ENCODE measurements at places on chromosomes 16 and 17.

DNA sequence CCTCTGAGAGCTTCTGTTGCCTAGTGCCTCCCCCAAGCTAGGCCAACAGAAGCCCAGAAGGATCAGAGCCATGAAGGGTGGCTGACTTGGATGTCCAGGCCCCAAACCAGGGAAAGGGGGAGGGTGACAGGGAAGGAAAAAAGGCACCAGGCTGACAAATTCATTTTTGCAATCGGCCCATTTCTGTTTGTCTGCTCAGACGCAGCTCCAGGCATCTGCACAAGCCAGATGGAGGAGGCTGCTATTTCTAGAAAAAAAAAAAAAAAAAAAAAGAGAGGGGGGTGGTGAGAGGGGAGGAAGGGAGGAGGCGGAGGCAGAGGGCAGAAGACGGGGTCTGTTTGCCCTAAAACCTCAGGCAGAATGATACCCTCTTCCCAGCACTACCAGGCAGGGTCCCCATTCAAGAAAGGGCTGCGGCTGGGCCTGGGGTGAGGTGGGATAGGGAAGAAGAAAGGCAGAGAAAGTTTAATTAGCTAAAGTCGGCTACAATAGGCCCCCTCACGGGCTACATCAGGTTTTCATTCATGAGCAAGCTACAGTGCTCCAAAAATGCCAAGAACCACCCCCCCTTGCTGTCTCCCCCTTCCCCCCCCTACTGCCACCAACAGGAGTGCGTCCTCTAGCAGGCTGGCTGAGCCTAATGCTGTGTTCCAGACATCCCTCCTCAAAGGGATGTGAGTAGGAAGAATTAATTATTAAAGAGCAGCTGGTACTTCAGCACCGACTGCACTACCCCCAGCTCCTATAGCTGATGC is 2.4 kb downstream of the HDAC5 start:
- no peak for DNase-seq

DNA sequence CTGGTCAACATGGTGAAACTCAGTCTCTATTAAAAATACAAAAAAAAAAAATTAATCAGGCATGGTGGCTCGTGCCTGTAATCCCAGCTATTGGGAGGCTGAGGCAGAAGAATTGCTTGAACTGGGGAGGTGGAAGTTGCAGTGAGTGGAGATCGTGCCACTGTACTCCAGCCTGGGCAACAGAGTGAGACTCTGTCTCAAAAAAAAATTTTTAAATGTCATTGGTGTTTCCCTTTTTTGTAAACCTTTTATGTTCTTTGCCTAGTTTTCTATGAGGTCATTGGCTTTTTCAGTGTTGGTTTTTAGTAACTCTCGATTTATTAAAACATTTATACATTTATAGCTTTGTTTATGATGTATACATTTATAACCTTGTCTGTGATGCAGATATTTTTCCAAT is 18.2 kb downstream of the NLRC5 start:
- no peak for DNase-seq

DNA sequence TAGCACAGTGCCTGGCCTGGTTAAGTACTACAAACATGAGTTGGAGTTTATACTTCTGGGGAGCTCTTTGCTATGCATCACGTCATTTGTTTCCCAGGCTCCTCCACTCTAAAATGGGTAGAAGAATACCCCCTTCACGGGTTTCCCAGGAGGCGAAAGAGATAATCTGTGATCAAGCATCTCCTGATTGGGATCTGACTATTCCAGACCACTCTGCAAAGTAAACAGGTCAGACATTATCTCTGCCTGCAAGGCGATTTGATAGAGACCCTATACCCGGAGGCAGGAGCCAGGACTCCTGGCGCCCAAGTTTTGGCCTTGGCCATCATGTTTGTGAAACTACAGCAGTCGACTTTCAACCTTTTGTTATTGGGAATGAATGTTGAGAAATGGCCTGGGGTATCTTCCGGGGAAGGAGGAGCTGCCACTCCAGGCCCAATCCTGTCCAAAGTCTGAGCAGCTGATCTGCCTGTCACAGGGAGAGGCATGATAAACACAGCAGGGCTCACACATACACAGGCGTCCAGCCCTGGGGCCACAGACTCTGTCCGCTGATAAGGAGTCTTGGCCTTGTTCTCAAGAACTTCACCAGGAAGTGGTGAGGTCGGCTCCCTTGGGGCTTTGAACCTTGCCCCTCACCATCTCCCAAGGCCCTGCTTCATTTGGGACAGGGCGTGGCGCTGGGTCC is 199.9 kb downstream of the MAF start:
- DNase-seq = no peak

- DNase-seq = no peak
These were observed 4.6 kb upstream of the ICAM2 start for GRCh38 chr17:64024781-64025731.

GRCh38 chr16:1180549-1181403 is 27.9 kb downstream of the CACNA1H start:
- DNase-seq = no peak

DNA sequence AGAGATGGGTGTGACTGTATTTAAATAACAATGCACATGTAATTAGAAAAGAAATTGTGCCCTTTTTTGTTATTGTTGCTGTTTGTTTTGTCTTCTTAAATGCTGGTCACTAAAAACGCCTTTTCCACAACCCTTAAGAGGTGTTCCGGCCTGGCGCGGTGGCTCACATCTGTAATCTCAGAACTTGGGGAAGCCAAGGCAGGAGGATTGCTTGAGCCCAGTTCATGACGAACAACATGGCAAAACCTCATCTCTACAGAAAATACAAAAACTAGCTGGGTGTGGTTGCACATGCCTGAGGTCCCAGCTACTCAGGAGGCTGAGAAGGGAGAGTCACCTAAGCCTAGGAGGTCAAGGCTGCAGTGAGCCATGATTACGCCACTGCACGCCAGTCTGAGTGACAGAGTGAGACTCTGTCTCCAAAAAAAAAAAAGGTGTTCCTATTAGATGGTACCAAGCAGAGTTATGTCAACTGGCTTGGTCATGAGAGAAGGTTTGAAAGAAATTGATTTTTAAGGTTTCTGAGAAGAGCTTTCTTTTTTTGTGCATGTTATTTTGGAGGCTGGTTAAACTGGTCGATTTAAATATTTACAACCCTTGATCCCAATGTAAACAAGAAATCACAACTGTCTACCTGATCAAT is 23.5 kb upstream of the RFFL start:
- DNase-seq = no peak

DNA sequence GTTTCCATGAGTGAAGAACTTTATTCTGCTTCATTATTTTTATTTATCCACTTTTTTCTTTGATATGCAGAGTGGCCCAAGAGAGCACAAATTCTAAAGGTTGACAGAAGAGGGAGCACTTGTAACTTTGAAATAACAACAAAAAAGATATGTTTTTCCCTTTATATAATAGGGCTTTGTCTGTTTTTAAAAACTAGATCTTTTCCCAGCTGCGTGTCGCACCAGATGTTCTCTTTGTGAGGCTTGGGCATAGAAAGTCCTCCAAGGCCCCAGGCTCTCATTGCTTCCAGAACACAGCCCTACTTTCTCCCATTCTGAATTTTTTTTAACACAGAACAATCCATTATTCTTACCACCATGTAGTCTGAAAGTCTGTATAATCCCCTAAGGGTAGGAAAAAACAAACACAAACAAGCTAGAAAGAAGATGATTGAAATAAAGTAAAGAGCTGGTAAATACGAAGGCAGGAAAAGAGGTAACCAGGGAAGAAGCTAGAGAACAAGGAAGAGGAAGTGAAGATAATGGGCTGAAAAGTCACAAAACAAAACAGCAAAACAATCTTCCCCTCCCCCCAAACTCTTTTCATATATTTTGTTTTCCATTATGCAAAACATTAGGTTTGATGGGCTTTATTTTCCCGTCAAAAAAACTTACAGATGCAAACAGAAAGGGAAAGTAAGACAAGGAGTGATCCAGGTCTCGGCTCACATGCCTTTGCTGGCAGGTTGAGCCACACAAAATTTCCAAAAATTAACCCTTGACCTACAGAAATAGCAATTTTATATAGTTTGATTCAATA is 160.4 kb downstream of the ABCA8 start:
- no peak for DNase-seq

GRCh38 chr17:77999413-78000173 is 41.1 kb downstream of the TNRC6C start:
- DNase-seq = no peak

GRCh38 chr17:17703140-17703919 is 22.1 kb downstream of the RAI1 start:
- no peak for DNase-seq

DNA sequence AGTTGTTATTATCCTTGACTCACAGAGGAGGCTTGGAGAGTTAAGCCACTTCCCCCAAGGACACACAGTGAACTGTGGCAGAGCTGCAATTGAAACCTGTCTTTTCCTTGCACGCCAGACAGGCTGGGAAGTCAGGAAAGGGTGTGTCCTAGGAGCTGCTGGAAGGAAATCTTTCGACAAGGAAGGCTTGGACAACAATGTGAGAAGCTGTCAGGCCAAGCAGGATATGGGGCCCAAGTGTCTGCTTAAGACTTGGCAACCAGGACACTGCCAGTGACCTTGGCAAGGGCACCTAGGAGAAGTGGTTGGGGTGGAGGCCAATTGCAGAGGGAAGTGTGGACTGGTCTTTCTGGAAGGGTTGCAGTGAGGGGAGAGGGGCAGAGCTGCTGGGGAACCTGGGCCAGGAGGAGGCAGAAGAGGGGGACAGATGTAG is 2.1 kb upstream of the CAMKK1 start:
- DNase-seq = no peak

DNA sequence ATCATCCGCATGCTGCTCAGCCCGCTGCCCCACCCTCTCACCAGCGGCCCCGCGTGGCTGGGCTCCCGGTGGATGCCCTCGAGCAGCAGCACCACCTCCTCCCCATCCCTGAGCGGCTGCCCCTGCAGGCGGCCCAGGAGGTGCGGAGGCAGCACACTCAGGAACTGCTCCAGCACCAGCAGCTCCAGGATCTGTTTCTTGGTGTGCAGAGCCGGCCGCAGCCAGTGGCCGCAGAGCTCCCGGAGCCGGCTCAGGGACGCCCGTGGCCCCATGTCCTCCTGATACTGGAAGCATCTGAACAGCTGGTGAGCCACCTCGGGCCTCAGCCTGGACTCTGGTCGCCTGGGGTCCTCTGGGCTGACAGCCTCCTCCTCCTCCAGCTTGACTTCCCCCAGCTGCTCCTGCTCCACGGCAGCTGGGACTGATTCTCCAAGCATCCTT is 6.6 kb downstream of the ZSCAN10 start:
- DNase-seq = no peak

DNA sequence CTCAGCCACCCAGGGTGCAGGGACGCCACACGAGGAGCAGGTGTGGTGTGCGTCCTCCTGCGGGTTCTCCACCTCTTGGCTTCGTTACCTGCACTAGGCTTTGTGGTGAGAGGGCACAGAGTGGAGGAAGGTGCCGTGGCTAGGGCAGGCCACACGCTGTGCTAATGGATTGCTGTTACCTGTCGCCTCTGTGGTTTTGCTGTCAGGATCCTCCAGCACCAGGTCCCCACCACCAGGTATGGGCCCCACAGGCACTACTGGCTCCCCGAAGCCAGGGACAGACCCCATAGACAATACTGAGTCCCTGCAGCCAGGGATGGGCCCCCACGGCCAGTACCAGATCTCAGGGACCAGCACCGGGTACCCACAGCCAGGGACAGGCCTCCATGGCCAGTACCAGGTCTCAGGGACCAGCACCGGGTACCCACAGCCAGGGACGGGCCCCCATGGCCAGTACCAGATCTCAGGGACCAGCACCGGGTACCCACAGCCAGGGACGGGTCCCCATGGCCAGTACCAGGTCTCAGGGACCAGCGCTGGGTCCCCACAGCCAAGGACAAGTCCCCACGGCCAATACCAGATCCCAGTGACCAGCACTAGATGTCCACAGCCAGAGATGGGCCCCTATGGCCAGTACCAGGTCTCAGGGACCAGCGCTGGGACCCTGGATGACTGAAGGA is 315.6 kb downstream of the SEC14L1 start:
- no peak for DNase-seq

GRCh38 chr17:27733773-27734172 is 66.6 kb downstream of the NOS2 start:
- DNase-seq = no peak

DNA sequence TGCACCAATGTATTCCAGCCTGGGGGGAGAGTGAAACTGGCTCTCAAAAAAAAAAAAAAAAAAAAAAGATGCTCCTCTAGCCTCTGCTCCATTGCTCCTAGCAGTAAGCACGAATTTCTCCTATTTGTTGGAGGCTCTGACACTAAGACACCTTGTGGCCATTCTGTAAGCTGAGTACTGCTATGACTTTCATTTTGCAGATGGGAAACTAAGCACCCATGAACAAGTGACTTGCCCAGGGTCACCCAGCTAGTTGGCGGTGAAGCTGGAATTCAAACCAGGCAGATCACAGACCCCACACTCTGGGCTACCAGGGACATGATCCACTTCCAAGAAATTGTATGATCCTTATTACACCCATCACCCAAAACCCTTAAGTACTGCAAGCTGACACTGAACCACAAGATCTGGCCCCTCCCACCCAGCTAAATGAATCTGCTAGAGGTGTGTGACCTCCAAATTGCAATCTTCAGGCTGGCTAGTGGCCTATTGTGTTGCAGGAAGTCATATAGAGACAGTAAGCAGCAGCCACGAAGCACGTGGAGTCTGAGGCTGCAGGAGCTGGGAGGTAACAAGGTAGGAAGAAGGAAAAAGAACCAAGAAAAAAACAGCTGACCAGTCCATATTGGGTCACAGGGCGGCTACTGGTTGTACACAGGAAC is 209.4 kb downstream of the XYLT1 start:
- no peak for DNase-seq

DNA sequence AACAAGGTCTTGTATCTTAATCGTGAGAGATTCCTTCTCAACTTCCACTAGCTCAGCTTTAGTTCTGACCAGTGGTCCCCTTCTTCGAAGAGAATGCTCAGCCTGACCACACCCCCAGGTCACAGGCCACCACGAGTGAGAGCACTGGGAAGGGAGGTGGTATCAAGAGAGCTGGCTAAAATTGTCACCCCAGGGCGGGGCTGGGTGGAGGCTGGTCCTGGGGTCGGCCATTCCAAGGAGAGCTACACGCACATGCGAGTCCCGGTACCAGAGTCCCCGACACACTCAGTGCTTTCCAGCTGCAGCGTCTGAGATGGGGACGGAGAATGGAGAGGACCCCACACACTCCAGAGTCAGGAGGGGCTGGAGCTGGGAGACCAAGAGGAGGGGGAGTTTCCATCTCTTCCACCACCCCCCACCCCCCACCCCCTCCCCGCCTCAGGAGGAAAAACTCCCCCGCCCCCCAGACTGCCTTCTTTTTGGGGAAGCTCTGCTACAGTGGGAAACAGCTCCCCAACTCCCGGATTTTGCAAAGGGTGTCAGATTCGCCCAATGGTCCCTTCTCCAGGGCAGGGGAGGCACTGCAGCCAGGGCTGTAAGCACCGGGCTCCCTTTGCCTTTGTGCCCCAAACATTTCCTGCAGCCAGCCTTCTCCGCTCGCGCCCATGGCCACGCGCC is 1.6 kb downstream of the C1QL1 start:
- DNase-seq = no peak

Data from stimulated activated CD4-positive, alpha-beta T cell treated with anti-CD3 and anti-CD28 coated beads, Interleukin-12 subunit alpha, Interleukin-12 subunit beta, amount 100 ng/mL, for 24 hours (primary cell).